ENCODE measurements at places on chromosomes 16 and 17. TPM values are rescaled to one million over a fixed set of nuclear protein-coding genes. Genes with fewer than 3 reads are reported as not detected.

- DNase-seq, result no peak
These were observed 61.3 kb downstream of the CDRT4 start for GRCh38 chr17:15406081-15406480.

PRR29 gene
- polyA plus RNA-seq, result 0.15 TPM

DNA sequence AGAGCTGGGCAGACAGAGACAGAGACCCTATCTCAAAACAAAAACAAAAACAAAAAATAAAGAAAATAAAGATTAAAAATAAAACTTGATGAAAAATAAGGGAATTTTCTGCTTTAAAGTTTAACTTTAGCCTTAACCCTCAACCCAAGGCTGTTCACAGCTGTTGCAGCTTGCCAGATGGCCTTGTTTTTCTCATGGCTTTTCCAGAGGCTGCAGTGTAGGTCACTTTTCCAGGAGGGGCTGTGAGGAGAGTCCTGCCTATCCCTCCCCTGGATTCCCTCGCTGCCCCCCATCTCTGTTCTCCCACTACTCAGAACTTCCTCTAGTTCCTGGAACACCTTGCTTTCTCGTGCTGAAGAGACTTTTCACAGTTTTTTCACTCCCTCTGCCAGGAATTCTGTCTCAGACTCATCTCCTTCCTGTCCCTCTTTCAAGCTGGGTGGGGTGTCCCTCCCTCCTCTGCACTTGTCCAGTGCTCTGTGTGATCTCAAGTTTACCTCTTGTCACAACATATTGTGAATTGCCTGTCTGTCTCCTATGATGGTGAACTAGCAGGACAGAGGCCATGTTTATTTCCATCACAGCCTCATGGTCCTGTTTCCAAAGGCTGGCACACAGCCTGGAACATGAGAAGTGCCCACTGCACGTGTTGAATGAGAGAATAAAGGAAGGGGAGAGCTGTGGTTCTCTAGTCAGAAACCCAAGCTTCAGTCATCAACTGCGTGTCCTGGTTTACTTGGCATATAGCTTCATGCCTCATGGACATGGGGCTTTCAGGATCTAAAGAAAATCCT lies 69.9 kb upstream of the MSI2 start:
- no peak for DNase-seq

DNA sequence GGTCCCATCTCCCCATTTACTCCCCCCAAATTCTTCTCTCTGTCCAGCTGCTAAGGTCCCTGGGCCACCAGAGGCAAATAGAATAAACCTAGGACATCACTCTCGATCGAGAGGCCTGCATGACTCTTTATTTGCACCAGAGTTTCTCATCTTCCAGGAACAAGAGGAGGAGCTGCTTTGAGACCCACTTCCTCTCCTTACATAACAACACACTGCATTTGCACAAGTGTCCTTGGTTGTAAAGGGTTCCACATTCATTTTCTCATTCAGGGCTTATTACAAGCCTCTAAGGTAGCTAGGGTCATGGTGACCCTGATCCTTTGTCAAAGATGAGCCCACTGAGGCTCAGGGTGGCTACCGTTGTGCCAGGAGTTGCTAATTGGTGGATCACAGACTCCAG lies 38.1 kb upstream of the RHOT1 start:
- no peak for DNase-seq

GRCh38 chr17:79102214-79102613 lies 27.6 kb downstream of the ENGASE start:
- no peak for DNase-seq

DNA sequence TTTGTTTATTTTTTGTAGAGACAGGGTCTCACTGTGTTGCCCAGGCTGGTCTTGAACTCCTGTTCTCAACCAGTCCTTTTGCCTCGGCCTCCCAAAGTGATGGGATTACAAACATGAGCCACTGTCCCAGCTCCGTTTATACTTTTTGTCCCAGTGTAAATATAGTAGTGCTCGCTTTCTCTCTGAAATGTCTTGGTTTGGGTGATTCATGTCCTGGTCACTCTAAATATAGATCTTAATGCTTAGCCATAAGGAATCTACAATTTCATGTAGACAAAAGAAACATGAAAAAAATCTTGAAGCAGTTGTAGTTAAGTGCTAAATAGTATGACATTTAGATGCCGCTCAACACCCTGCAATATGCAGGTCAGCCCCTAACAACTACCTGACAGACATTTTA lies 126.9 kb downstream of the KATNIP start:
- peak; percentile 20 for DNase-seq

DNA sequence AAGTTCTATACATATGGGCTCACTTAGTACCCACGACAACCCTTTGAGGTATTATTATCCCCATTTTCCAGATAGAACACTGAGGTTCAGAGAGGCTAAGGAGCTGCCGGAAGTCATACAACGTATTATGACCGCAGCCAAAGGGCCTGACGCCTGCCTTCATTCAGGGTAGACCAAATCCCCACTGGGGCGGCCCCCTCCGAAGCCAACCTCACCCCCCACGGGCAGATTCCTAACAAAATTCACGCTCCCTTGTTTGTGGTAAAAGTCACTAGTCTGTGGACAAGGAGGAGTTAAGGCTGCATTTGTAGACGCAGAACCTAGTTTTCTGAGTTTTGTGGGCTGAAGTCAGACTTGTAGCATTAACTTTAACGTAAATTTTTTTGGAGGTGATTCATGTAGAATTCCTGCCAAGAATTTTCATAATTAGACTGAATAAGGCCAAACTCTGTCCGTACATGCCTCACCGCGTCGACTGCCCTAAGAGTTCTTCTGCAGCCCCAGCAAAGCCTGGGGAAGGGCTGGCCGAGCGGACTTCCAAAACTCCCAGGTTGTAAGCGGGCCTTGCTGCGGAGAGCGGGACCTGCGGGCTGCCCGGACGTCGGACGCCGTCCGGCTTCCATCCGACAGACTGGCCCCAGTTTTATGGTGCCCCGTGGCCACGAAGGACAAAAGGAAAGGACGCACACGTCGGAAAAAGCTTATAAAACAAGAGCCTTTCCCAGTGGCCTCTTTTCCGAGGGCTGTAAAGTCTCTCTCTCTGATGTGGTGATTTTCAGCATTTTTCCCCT lies 75.7 kb downstream of the NXN start:
- DNase-seq, result peak; percentile 79

DNA sequence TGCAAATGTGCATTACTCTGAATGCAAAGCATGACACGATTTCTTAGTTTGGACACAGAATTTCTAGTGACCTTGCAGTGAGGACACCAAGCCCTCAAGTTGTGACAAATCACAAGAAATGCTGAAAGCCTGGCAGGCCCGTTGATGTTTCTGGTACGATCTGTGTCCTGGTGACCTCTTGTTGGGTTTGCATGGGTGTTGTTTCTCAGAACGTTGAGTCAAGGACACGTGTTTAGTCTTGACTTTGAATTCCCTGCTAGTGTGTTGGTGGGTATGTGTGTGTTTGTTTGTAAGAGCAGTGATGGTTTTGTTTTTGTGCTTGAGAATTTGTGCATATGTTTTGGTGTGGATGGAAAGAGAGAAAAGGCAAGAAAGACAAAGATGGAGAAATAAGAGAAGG lies 37.8 kb upstream of the MAF start:
- DNase-seq, result no peak

DNA sequence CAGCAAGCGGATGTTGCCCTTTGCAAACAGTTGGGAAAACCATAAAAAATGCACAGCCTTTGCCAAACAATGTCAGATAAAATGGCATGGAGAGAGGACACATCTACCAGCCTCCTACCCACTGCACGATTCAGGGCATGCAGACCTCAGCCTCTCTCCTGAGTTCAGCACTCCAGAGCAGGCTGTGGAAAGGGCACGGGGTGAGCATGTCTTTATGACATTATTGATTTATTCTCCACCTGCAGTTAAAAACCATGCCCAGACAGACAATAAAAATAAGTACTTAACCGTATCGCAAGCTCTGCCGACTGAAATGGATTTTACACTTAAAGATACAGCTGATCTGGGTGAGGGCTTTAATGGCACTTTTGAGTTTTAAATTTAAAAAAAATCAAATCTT lies 127.1 kb downstream of the MAF start:
- DNase-seq, result no peak

GRCh38 chr16:21070564-21070963 lies 80.1 kb downstream of the DNAH3 start:
- DNase-seq, result no peak

- DNase-seq, result no peak
These were observed 63.3 kb upstream of the HLF start for GRCh38 chr17:55201308-55201932.

CD300LG gene
- polyA plus RNA-seq, result not detected

- DNase-seq, result no peak
These were observed 113.8 kb upstream of the SMURF2 start for GRCh38 chr17:64775701-64776570.

ACSM3 gene
- polyA plus RNA-seq, result 0.76 TPM

CNGB1 gene
- not detected for polyA plus RNA-seq

GRCh38 chr16:2473999-2474876 lies 689 bp upstream of the TBC1D24 start:
- no peak for DNase-seq

KIF18B gene
- 2.6 TPM for polyA plus RNA-seq

PRAC1 gene
- not detected for polyA plus RNA-seq

SCGB1C2 gene
- not detected for polyA plus RNA-seq
